H54 (cell line): ENCODE measurements at places on chromosomes 1 and 21.
A peak's percentile ranks its signal among the peaks of the same experiment; 100 is the strongest.

DNA sequence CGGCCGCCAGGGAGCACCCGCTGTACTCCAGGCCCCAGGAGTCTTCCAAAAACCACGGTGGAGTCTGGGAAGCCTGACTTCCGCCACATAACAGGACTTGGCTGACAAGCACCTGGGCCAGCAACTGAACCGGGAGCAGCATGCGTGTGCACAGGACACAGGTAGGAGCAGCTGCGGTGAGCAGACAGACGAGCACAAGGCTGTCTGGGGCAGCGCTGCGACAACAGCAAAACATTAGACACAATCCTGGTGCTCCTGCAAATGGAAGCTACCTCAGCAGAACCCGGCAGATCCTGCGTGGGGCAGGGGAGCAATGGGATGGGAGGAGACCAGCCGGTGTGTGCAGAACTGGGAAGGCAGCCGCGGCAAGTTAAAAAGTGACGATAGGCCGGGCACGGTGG, 80.4 kb downstream of the NPHP4 start:
- DNase-seq = no peak

- DNase-seq = no peak
Measured at GRCh38 chr1:234529095-234529949, 50.3 kb upstream of the TARBP1 start.

- no peak for DNase-seq
Measured at GRCh38 chr1:236494586-236495466, 29.0 kb upstream of the LGALS8 start.

- no peak for DNase-seq
Measured at GRCh38 chr1:225437710-225438437, 10.0 kb upstream of the LBR start.

DNA sequence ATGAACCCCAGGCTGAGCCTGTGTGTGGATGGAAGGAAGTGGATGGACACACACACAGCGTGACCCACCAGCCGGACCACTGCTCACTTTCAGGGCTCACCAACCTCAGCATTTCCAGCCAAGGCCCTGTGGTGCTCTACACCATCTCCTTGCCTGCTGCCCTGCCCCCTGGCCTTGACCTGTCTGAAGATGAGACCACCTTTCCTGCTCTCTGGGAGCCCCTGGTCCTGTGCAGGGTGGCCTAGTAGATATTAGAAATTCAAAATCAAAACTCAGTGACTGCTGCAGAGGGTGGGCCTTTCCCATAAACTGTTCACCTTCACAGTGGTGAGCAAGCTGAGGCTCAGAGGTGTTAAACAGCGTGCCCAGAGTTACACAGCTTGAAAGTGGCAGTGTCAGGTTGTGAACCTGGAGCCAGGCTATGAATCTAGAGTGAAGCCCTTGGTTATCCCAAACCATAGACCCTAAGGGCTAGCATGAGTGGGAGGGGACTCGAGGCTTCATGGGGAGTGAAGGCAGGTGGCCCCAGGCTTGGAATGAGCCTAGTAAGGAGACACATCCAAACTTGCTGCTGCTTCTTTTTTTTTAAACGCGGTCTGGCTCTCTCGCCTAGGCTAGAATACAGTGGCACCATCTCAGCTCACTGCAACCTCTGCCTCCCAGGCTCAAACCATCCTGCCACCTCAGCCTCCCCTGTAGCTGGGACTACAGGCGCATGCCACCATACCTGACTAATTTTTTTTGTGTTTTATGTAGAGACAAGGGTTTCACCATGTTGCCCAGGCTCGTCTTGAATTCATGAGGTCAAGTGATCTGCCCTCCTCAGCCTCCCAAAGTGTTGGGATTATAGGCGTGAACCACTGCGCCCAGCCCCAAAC, 41.5 kb downstream of the MAN1C1 start:
- no peak for DNase-seq

GRCh38 chr21:44347911-44348451, 5.4 kb upstream of the TRPM2 start:
- DNase-seq = no peak

GRCh38 chr1:62232871-62233278, 38.2 kb downstream of the L1TD1 start:
- no peak for DNase-seq

DNA sequence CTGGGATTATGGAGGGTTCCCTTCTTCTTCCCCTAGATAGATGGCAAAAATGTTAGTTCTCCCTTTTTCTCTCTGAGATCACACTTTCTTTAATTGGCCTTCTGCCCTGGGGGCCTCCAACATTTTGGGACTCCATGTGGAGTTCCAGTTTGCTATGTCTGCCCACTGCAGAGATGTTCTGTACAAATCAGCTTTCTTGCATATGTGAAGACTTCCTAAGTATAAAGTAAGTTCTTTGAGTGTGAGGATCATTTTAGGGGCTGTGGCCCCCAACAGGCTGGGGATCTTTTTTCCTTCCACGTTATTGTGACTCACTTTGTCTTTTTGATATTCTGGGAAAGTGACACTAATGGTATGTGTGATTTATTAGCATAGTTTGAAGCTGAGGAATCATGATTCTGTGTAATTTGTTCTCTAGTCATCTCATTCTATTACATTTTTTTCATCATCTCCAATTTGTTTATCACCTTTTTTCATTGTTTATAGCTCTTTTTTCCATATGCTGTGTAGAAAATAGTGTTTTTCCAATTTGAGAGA, 48.2 kb downstream of the HHAT start:
- no peak for DNase-seq

- DNase-seq = no peak
Measured at GRCh38 chr1:37718901-37719571, 26.7 kb downstream of the CDCA8 start.

DNA sequence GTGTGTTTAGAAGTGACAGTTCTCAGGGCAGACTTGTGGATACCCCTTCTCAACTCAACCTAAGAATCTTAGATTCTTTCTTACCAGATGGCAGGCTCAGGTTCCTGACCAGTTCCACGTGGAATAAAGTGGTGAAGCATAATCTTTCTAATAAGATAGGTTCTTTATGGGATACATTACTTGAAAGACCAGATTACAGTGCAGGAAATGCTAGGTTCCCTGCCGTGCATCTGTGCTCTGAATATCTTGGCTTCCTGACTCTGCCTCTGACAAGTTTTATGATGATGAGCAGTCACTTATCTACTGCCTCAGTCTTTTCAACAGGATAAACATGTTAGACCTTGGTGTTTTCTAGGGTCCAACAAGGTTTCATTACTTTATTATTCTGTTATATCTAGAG, 207.9 kb upstream of the CACYBP start:
- DNase-seq = no peak

DNA sequence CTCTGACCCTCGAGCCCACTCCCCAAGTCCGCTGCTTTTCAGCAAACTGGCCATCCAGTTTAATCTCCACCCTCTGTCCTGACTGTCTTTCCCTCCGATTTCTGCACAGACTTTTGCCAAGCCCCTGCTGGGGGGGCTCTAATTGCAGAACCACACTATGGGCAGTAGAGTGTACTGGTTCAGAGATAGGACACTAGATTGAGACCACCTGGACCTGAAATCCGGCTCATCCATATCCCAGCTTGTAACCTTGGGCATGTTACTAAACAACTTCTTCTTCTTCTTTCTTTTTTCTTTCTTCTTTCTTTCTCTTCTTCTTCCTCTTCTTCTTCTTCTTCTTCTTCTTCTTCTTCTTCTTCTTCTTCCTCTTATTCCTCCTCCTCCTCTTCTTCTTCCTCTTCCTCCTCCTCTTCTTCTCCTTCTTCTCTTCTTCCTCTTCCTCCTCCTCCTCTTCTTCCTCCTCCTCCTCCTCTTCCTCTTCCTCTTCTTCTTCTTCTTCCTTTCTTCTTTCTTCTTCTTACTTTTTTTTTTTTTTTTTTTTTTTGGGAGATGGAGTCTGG, 7.7 kb downstream of the LRRC71 start:
- DNase-seq = no peak

GRCh38 chr1:30477588-30477987, 245.8 kb downstream of the MATN1 start:
- DNase-seq = no peak

DNA sequence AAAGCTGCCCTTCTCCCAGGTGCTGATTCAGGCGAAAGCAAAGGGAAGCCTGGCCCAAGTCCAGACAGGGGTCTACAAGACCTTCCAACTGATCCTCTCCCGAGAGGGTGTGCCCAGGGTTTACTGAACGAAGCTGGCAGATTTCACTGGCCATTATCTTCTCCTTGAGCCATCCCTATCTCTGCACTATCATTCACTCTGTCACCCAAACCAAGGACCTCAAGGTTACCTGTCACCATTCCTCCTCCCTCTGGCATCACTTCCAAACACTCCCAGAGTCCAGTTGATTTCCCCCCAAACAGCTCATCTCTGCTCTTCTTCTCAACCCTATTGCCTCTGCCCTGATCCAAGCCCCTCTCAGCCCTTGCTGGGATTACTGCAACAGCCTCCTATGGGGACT, 4.9 kb downstream of the STK40 start:
- no peak for DNase-seq

- DNase-seq = no peak
Measured at GRCh38 chr1:231628207-231628876, 1.8 kb downstream of the DISC1 start.

DNA sequence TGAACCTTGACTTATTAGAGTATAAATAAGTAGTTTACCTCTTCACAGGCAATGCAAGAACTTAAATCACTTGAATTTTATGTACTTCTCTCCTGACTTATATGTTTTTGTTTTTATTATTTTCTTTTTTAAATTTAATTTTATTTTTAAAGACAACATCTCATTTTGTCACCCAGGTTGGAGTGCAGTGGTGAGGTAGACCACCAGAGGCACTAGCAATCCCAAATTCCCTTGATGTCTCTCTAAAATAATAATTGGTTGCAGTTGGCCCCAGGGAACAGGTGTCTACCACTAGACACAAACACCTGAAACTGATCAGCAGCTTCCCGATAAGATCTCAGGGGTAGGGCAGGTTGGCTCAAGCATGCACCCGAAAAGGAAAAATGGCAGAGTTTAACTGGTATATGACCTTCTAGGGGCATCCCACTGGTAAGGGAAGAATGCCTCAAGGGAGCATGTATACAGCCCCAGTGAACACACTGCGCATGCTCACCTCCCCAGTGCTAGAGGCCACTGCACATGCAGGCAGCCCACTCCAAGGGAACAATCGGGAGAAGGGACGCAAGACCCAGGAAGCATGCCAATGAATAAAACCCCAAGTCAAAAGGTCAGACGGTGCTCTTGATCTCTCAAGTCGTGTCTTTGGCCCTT, 14.6 kb downstream of the EXOC8 start:
- no peak for DNase-seq

GRCh38 chr1:4526747-4527146, 127.7 kb upstream of the AJAP1 start:
- no peak for DNase-seq

DNA sequence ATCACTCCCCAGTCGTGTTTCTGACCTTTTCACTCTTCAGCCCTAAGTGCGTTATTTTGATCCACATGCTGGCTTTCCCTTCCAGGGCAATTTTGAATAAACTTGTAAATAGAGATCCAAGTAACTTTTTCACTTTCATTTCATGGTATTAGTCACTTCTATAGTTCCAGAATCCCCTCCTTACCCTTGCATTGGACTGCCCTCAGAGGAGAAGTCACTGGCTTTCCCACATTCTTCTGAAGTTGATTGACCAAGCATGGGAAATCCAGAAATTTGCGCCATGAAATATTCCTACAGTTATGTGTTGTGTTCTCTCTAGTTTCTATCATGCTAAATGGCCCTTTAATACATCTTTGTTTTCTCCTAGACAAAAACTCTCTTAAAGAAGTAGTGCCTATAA, 177.3 kb upstream of the GORAB start:
- DNase-seq = no peak

DNA sequence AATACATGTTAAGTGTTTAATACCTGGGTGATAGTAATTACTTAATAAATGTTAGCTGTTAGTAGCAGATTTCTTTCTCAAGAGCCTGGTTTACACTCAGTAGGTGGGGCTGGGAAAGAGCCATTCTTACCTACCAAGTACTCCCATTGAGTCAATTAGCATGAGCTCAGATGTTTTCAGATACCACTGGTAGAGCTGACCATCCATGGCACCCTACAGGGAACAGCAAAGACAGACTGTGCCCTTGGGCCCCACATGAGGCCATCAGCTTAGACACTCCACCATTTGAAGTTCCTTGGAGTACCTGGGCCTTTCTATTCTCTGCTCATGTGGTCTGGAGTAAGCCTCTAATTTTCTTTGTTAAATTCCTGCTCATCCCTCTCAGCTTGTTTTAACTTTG, 179.3 kb downstream of the CACNA1E start:
- DNase-seq = no peak

GRCh38 chr21:32951041-32951440, 74.7 kb upstream of the OLIG2 start:
- no peak for DNase-seq

- no peak for DNase-seq
Measured at GRCh38 chr21:38443110-38443509, 55.2 kb downstream of the ERG start.

DNA sequence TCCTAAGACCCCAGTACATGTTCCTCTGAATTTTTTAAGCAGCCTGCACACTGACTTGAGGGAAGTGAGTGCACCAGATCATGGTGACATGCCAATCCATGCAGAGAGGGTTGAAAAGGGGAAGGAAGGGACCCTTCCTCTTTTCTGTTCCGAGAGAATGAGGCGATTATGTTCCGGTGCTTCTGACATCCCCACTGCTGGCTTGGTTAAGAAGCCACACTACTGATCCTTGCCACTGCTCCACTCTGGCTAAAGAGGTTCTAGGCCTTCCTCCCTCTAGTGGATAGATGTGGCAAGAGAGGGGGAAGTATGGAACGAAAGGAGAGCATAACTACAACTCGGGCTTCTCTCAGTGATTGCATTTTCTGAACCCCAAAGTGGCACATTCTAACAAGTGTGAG, 1.8 kb upstream of the CYB5R1 start:
- peak; percentile 72 for DNase-seq

DNA sequence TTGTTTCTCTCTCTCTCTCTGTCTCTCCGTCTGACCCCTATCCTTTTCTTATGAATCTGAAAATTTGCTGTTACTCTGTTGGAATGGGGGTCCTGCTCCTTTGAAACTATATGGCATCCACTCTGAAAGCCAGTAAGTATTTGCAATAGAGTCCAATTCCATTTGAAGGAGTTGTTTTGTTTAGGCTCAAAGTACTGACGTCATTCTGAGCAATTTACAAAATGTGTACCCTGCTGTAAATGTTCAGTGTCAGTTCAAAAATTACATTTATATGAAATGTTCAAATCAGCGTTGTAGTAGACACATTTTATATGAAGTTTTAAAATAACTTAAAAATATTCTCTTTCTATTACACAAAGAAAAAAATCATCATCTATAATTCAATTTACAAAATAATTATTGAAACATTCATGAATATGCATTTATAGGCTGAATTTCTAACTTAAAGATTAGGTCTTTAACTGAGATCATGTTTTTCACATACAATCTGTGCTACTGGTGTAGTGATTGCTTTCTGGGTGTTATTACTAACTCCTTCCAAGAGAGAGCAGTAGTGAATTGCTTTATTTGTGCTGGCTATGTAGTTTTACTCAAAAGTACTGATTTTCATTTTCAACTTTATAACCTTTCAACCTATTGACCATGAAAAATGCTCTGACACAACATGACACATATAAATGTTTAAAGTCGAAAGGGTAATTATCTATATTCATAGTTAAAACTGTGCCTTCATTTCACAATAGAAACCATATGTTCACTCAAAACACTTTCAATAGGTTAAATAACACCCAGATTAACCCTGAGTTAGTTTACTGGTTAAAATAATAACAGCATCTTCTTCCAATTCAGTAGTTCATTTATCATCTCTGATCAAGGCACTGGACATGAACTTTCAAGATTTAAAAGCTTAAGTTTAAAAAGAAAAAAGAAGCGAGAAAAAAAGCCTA, 253.1 kb upstream of the ADGRL4 start:
- DNase-seq = peak; percentile 6
